ENCODE measurements at places on chromosomes 2 and 18.

- DNase-seq = no peak
Observed at GRCh38 chr2:190342611-190343010, 778 bp upstream of the INPP1 start.

- no peak for DNase-seq
Observed at GRCh38 chr2:184554736-184555135, 43.6 kb upstream of the ZNF804A start.

DNA sequence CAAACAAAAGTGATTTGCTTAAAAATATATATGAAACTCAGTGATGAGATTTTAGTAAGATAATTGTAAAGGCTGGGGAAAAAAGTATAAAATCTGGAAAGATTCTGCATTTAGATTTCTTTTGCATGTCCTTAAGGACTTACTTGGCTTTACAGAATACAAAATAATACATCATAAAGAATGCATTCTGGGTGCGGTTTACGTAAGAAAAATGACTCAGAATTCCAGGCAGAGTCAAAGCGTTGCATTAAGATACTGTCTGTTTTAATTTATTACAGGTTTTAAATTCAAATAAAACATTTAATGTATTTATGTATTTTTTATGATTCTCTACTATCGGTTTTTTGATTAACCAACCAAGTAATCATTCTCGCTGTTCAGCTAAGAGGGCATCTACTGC lies 178.0 kb downstream of the SH3BP4 start:
- DNase-seq = no peak

DNA sequence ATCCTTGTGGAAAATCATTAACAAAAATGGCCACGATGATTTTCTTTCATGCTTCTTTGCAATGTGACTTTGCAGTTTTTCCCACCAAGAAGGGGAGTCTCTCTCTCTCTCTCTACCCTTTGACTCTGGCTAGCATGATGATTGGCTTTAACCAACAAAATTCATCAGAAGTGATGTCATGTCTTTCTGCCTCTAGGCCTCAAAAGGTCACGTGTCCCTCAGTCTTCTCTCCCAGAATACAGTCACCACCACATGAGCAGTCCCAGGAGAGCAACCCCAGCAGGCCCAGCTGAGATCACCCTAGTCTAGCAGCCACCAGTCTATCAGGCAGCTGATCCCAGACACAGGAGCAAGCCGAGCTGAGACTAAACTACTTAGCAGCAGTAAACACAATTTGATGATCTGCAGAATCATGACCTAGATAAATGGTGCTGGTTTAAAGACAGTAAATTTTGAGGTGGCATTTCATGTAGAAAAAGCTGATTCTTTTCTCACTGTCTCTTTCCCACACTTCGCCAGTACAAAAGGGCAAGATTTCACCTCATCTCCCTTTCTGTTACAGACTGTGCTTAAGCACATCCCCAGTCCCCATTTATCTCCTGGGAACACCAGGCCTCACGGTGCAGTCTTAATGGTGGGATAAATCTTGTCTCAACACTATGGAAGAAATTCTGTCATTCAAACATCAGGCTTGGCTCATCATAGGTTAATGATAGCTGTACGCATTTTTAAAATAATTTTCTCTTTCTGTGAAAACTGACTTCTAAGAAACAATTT lies 132.7 kb downstream of the SCG2 start:
- DNase-seq = no peak

GRCh38 chr18:67597759-67598158 lies 81.2 kb upstream of the DSEL start:
- DNase-seq = no peak

DNA sequence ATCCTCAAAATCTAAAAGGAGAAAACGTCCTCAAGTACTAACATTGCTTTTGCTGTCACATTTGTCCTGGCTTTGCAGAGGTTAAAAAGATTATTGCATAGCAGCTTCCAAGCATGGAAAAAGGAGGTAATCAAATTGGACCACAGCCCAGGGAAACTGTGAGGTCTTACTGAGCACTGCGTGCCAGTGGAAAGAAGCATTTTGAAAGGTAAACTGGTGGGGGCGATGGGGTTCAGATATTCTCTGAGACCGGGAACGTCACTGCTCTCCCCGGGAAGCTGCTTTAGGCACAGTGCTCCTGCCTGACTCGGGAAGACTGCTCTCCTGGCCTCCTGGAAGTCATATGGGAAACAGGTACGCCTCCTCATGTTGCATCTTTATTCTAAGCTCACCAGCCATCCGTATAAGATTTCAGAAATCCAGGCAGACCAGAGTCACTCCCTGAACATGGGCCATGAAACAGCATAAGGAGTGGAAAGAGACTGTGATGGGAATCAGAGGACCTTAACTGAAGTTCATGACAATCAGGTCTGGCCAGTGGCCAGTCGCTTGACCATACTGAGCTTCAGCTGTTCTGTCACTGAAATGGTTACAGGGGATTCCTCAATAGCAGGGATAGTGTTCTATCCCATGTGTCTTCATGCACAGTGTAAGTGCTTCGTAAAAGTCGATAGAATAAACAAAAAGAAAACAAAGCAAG lies 284.1 kb downstream of the TRIB2 start:
- no peak for DNase-seq
